ENCODE measurements at places on chromosomes 1 and 21.

- no peak for DNase-seq
These were observed 20.3 kb downstream of the ARHGEF10L start for GRCh38 chr1:17559615-17560419.

DNA sequence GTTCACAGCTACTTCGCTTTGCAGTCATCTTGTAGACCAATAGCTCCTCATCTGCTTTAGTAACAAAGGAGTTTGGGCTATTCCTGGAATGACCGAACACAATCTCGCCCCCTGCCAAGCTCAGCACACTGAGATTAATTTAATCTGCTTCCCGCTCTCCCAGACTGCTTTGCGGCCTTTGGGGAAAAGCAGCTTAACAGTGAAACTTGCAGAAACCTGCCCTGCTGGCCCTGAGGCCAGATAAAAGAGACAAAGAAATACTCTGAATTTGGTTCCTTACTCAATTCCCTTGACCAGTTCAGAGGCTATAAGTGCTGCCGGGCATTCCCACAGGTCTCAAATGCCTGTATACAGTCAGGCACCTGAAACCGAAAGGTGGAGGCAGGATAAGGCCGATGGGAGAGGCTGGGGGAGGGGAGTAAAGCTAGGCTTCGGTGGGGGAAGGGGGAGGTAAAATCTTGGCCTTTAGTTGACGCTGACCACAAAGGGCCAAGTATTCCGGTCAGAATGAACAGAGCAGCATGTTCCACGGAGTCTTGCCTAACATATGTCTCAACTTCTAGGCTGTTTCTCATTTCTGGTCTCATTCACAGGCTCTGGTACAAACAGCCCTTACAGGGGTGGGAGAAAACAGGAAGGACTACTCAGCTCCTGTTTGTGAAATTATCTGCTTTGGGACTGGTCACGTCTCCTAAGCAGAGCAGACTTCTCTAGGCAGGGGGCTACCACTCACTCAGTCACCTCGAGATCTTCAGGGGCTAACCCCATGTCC is 17.7 kb upstream of the A3GALT2 start:
- DNase-seq: no peak

GRCh38 chr1:8314346-8315280 is 3.3 kb upstream of the SLC45A1 start:
- DNase-seq: peak; percentile 9

- no peak for DNase-seq
These were observed 56.3 kb upstream of the MAP10 start for GRCh38 chr1:232748910-232749368.

GRCh38 chr1:23979387-23979880 is 693 bp downstream of the SRSF10 start:
- no peak for DNase-seq

DNA sequence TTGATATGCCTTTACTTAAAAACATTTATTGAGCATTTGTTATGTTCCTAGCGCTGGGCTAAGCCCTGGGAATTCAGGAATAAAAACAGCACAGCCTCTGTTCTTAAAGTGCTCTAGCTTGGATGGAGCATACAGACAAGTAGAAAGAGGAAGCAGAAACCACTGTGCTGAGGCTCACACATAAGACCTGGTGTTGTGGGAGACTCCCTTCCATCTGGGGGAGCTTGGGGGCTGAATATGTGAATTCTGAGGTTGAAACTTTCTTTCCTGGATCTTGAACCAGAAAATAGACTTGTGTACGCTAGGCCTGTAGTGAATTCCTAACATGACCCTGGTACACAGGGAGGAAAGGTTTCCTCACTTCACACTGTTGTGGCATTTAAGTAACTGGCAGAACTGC is 209.9 kb downstream of the ZNF326 start:
- no peak for DNase-seq

DNA sequence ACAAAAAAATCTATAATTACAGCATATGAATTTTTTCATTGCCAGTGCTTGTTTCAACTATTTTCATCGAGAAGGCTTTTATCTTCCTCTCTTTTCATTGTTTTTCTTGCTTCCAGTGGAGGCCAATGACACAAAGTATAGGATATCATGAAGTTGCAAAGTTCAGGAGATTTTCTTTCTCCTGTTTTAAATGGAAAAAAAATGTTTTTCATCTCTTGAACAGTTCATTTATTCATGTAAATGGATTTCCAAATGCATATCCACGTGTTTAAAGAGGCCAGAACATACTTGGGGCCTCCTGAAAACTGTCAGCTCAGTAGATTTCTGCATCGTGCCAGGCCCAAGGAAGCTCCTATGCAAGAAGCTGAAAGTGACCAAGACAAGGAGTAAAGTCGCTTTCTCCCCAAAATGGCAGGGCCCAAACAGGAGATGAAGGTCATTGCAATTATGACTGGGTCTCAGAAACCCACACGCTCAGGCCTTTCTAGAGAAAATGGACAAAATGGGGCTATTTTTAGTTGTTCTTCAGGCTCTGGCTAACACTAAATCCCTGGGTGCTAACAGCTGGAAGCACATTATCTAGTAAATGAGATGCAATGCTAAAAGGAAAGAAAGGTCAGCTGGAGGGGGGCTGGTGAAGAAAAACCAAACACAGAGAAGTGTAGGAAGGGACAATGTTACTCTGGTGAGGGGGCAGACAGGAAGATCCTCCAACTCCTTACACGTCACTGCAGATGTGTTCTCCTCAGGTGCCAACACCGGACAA is 136.9 kb upstream of the C8B start:
- no peak for DNase-seq

- DNase-seq: no peak
These were observed 30.6 kb upstream of the KCNE2 start for GRCh38 chr21:34333121-34333739.

DNA sequence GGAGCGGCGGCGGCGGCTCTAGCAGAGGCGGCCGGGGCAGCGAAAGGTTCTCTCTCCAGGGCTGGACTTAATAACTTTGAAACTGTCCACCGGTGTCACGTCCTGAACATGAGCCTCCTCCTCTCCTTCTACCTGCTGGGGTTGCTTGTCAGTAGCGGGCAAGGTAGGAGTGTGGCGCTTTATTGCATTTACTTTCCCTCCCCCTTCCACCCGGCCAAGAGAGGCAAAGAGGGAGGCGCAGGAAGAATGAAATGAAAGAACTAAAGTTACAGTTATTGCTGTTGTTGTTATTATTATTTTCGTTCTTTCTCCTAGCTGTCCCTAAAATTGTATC is 214 bp downstream of the NCAM2 start:
- no peak for DNase-seq

DNA sequence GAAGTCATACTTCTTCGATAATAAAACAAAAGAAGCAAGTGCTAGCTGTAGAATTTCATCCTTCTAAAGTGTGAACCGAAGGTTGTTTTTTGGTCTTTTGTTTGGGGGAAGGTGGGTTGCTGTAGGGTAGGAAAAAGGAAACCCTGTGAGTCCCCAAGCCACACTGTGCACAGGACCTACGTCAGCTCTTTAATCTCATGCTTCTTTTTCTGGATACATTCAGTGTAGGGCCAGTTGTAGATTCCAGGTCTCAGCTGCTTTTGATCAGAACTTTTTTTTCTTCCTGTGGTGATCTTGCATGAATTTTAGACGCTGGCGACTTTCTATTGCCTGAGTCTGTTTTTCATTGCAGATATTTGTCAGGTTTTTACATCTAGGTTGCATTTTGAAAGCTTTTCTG is 40.2 kb downstream of the BCL9 start:
- DNase-seq: no peak

GRCh38 chr1:233445737-233446136 is 118.2 kb downstream of the MAP3K21 start:
- no peak for DNase-seq
